ENCODE measurements at places on chromosomes 3 and 15.
A peak's percentile ranks its signal among the peaks of the same experiment; 100 is the strongest.

DNA sequence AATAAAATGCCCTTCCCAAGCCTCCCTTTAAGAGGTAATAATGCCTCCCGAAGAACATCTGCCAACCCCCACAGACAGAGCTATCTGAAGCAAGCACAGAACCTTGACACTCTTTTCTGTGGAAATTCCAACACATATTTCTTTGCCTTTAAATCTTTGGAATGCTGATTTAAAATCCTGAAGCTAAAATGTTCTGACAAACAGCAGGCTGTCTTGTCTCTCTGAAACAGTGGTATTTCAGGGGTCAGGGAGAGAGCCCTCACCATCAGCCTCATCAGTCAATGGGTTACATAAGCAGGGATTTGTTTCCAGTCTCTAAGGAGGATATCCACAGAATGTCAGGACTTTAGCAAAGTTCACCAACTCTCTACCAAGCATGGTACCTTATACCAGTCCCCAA is 27.8 kb upstream of the ARHGEF3 start:
- no peak for DNase-seq

- DNase-seq: no peak
These were observed 48.9 kb upstream of the CFAP161 start for GRCh38 chr15:81085213-81085612.

DNA sequence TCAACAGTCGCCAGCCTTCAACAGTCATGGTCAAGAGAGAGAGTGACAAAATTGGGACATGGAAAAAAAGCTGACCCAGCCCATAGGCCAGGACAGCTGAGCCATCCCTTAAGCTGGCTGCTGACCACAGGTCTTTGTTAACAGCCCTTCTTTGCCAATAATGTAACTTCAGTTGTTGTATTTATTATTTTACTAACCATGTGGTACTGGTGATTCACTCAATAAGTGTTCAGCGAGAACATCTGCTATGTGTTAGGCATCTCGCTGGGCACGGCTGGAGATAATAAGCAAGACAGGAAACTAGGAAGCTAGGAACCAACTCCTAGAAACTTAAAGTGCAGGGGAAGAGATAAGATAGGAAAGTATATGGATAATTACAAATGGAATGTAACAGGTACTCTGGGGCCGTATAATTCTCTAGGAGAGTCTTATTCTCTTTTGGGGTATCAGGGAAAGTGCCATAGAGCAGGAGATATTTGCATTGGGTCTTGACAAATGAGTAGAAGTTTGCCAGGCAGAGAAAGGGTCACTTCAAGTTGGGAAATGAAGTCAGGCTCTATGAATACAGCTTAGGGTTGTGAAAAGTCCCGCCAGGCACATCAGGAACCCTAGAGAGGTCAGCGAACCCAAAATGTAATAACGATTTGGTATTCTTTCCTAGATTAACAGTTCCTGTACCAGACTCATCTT is 84.0 kb upstream of the TRA2B start:
- DNase-seq: no peak

GRCh38 chr15:61425934-61426333 is 196.8 kb upstream of the RORA start:
- no peak for DNase-seq

- DNase-seq: no peak
These were observed 218.9 kb downstream of the SV2B start for GRCh38 chr15:91318931-91319330.

- no peak for DNase-seq
These were observed 100.1 kb downstream of the TPRA1 start for GRCh38 chr3:127490271-127491023.

DNA sequence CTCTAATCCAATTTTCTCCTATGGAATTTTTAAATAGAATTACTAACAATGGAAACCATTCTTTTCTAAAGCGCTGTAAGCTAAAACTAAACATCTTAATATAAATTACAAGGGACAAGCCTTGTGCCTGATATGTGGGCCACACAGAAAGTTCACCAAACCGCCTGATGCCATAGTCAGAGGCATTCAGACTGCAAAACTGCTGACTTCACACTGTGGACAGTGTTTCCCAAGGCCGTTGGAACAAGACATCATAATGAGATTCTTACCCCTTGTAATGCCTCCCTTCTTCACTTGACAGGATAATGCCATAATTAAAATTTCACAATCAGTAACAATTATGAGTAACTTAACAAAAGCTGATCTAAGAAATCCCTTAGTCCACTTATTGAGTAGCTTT is 14.9 kb downstream of the SH3GL3 start:
- DNase-seq: no peak

GRCh38 chr3:138180375-138181029 is 5.8 kb upstream of the DBR1 start:
- peak; percentile 13 for DNase-seq

DNA sequence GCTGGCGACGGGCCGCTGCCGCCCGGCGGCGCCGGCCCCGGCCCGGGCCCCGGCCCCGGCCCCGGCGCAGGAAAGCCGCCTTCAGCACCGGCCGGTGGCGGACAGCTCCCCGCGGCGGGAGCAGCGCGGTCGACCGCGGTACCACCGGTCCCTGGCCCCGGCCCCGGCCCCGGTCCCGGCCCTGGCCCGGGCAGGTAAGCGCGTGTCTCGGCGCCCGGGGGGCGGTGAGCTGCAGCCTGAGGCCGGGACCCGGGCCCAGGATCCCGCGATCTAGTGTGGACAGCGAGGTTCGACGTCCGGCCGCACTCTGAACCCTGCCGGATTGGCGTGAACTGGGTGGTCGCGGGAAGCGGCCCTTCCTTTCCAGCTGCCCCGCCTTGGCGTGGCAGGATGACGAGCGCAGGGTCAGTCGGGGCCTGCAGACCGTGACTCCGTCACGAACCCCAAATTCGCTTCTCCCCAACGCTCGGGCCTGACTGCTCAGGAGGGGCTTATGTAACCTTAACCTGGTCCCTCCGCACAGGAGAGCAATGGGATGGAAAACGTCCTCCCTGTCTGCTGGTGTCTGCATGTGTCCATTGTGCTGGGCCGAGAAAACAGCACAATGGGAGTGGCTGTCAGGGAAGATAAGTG is 472 bp downstream of the BSN start:
- DNase-seq: no peak

DNA sequence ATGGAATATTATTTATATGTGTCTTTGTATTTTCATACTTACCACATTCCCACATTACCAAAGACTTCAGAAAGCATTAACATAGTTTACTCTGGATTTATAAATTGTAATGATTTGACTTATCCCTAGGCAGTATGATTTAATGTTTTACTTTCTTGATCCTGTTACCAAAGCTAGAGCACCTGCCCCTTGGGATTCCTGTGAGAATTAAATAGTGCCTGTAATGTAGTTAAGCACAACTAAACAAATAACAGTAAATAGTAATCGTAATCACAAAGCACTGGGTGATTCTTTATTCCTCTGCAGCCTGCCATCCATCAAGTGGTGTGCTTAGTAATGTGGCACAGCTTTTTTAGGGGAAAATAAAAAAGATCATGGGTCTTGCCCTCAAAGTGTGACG is 39.1 kb downstream of the ATP2C1 start:
- DNase-seq: no peak

- no peak for DNase-seq
These were observed 623.8 kb upstream of the AGTR1 start for GRCh38 chr3:148073721-148074456.

DNA sequence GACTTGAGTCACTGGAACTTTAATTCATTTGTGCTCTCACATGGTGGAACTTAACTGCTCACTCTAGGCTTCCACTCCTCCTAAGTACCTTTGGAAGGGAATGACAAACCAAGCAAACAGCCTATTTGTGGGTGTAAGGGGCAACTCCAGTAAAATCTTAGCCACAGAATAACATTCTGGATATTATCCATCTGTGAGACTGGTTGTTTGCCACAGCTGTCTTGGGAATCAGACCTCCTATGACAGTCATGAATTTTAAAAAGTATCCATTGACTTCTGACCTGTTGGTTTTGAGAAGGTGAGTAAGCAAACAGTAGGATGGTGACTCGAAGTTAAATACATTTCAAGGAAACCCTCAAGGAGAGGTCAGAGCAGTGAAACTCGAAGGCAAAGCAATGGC is 147.3 kb upstream of the CDIN1 start:
- DNase-seq: no peak

GRCh38 chr15:88920186-88920891 is 7.2 kb upstream of the MFGE8 start:
- no peak for DNase-seq

GRCh38 chr3:14370720-14371572 is 31.5 kb upstream of the SLC6A6 start:
- DNase-seq: no peak

DNA sequence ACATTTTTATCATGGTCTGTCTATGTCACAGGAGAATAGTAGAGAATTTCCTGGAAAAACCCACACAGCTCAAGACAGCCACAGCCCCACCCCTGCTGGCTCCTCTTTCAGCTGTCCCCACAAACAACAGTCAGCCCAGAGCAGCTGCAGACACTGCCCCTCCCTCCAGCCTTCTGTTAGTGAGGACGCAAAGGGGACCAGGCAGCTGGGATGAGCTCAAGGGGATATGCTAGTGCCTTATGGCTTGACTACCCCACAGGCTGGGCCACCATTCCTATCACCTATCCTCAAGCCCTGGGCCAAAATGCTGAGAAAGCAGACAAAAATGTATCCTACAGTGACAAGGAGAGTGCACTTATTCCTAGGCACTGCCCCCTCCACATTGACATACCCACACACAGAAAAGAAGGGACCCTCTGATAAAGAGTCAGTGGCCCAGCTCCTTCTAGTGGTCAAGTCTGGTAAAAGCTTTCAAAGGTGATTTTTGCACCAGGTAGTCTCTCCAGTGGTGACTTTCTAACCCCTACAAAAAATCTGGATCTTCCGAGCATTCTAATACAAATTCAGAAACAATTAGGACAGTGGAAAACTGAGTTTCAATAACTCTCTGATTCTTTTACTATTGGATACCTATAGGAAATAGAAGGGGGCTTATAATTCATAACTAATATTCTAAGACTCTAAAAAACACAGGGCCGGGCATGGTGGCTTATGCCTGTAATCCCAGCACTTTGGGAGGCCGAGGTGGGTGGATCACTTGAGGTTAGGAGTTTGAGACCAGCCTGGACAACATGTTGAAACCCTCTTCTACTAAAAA is 3.0 kb upstream of the MAP1A start:
- no peak for DNase-seq

DNA sequence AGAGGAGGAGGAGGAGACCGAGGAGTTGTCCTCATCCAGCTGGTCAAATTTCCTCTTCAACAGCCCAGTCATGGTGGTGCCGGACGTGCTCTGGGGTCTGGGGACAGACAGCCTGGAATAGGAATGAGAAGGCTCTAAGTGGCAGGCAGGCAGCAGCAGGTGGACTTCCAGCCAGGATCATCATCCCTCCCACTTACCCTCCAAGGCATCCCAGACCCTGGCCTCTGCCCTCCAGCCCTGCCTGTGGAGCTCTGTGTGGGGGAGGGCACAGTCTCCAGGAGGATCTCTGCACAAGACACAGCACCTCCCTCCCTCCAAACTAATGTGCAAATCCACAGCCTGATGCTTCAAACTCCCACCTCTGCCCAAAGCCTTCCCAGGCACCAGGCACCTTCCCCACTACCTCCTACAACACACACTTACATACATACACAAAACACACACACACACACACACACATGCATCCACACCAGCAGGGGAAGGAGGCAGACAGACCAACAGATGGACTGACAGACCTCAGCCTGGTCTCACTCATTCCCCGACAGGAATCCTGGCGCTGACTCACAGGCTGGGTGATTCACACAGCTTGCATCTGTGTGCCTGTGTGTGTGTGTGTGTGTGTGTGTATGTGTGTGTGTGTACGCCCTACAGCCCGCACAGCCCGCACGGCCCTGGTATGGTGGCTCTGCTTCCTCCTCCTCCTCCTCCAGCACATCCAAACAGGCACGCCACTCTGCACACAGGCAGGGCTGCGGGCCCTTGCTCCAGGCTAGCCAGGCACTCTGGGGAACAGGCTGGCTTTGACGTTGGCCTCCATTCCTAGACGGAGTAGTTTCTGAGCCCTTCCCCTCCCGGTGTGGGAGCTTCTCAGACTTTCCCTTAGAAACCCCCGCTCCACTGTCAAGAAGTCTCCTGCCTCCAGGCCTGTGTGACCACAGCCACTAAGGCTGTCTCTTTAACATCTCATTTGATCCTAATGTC is 6.5 kb downstream of the CSRNP1 start:
- peak; percentile 74 for DNase-seq

DNA sequence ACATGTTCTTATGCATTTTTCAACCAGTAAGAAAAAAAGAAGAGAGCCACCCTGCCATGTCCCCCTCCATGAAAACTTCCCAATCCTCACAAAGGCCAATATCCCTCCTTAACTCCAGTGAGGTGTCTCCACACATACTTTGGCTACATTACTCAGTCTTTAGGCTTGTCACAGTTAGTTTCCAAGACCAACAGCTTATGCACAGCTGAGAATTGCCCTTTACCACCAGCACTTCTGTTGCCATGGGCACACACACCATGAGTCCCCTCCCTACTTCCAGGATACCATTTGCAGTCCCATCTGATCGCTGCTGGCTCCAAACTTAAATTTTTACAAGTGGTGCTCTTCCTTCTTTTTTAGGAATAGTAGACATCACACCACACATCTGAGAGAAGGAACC is 150.3 kb upstream of the STRIT1 start:
- DNase-seq: no peak

- no peak for DNase-seq
These were observed 512.6 kb upstream of the ADAMTS9 start for GRCh38 chr3:65200310-65200970.

- DNase-seq: no peak
These were observed 466.9 kb upstream of the MDFIC2 start for GRCh38 chr3:70779296-70779695.

- DNase-seq: no peak
These were observed 8.8 kb downstream of the DNAJB8 start for GRCh38 chr3:128457937-128458336.

DNA sequence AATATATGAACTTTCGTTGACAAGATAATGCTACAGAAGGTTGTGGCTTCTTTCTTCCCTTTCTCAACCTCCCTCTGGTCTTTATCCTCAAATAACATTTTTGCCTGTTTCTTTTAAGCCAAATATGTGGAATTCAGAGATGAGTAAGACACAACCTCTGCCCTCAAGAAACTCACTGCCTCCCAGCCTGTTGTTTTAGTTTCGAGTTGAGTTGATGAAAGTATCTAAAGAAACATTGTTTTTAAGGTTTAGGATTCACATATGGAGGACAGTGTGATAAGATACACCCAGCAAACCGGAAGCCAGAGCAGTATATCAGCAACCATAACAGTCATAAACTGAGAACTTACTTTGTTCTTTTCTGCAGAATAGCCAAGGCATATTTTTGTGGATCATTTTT is 218.6 kb downstream of the THSD4 start:
- DNase-seq: no peak

DNA sequence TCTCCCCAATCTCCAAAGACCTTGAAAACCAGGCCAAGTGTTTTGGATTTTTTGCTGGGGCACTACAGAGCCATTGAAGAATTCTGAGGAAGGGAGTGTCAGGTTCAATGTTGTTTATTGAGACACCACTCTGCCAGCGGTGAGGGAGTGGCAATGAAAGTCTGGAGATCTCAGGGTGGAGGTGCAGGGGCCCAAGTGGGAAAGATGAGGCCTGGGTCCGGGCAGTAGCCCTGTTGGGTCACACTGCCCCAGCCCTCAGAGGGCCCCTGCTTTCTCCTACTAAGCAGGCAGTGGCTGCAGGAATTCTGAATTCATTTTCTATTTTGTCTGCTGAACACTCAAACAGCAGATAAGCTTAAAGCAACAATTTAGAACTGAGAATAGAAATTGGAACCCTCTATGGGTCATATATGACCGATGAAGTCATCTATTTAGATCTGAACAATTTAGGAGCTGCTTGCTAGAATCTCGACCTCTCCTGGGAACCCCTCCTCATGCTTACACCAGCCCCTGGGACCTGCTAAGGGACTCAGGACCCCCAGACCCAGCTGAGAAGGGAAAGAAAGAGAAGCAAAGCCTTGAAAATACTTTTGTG is 17.9 kb downstream of the HRH1 start:
- no peak for DNase-seq
